ENCODE measurements at places on chromosomes 2 and 18. TPM values are rescaled to one million over a fixed set of nuclear protein-coding genes. Genes with fewer than 3 reads are reported as not detected.

ANKAR gene
- total RNA-seq = 22.2 TPM

RSAD2 gene
- total RNA-seq = 0.63 TPM

KCNG3 gene
- total RNA-seq = not detected

EVA1A gene
- 25.2 TPM for total RNA-seq

GCG gene
- total RNA-seq = not detected

PRLH gene
- total RNA-seq = not detected

LINC00305 gene
- total RNA-seq = not detected

DUSP19 gene
- total RNA-seq = 4.8 TPM

GRCh38 chr18:69401226-69401971 lies 711 bp downstream of the DOK6 start:
- DNase-seq = peak; percentile 26

- no peak for DNase-seq
These were observed 201.4 kb upstream of the EPAS1 start for GRCh38 chr2:46095830-46096229.

- no peak for DNase-seq
These were observed 20.3 kb downstream of the SEC11C start for GRCh38 chr18:59159986-59160385.

- peak; percentile 47 for DNase-seq
These were observed 27.9 kb downstream of the TMEM17 start for GRCh38 chr2:62478093-62478580.

GRCh38 chr18:79208906-79209305 lies 139.7 kb downstream of the ATP9B start:
- DNase-seq = no peak

DNA sequence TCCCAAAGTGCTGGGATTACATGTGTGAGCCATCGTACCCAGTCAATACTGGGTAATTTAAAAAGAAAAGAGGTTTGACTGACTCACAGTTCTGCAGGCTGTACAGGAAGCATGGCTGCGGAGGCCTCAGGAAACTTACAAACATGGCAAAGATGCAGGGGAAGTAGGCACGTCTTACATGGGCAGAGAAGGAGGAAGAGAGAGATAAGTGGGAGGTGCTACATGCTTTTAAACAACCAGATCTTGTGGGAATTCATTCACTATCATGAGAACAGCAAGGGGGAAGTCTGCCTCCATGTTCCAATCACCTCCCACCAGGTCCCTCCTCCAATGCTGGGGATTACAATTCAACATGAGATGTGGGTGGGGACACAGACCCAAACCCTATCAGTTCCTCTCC lies 192.5 kb downstream of the ATAD2B start:
- DNase-seq = no peak

GRCh38 chr2:101895039-101895438 lies 96.7 kb upstream of the IL1R2 start:
- no peak for DNase-seq

DNA sequence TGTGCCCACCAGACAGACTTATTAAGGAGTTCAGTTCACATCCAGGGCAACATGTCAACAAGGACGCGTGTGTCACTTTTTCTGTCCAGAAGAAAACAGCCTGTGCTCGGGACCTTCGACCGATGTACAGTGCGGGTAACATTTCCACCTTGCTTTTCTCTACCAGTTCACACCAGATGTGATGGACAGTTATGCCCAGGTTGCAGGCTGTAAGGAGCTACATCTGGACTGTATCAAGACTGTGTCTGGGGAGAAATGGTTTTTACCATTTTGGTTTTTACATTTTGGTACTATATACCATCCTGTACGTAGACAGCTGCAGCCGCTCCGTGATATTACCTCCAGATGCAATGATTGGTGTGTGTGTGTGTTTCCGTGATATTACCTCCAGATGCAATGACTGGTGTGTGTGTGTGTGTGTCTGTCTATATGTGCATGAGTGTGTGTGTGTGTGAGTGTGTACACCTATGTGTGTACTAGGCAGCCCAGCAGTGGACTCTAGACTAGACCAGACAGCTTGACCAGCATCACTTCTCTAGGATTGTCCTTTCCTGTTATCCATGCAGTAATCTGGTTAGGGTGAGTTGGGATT lies 118.0 kb downstream of the COL6A3 start:
- no peak for DNase-seq

GRCh38 chr2:121075006-121075551 lies 209.9 kb downstream of the TFCP2L1 start:
- DNase-seq = peak; percentile 86

GRCh38 chr2:169623235-169623634 lies 39.1 kb downstream of the PPIG start:
- no peak for DNase-seq

DNA sequence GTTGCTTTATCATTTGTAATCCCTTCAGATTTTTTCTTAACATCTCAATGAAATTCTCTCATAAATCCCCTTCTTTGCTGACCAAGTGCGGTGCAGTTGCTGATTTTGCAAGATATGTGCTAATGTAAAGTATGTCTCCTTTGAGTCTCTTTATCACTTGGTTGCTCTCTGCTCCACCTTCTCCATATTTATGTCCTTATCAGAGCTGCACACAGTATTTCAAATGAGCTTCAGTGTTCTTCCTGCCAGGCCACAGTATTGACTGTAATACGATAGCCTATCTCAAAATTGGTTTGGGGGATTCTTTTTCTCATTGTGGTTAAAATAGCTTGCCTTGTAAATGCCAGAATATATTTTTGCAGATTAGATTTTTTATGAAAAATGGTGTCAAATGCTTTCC lies 32.2 kb downstream of the MAIP1 start:
- DNase-seq = peak; percentile 13

GRCh38 chr18:5770176-5770575 lies 125.1 kb downstream of the TMEM200C start:
- no peak for DNase-seq

DNA sequence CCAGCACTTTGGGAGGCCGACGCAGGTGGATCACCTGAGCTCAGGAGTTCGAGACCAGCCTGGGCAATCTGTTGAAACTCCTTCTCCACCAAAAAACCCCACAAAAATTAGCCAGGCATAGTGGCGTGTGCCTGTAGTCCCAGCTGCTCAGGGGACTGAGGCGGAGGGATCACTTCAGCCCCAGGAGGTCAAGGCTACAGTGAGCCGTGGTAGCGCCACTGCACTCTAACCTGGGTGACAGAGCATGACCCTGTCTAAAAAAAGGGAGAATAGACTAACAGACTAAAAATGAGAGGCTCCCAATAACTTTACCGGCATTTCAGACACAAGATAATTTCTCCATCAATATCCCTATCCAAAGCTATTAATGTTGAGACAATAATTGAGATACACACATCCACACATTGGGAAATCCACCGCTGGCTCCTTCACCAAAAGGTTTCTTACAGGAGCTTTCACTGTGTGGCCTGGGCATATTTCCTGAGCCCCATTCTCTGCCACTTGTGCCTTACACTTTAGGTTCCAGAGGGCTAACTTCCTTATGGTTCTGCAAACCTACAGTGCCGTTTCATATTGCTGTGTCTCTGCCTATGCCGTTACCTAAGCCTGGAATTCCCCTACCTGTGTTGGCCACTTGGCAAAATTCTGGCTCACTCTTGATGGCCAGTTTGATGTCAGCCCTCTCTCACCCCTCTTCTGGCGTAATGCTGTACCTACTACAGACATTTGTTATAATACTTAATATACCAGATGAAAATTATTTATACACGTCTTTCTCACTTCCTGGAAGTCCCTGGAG lies 115.8 kb upstream of the ZFP36L2 start:
- DNase-seq = no peak

DNA sequence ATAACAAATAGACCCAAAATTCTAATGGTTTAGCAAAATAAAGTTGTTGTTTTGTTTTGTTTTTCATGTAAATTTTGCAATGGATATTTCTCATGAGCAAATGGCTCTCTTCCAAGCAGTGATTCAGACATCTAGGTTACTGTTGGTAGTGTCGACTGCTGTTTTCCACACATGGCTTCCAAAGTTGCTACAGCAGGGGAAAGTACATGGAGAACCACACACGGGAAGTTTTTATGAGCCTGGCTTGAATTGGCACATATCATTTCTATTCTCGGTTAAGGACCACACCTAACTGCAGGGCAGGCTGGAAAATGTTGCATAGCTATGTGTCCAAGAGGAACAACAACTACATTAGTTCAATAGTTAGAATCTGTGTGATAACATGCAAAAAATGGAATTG lies 262.1 kb downstream of the GALNT13 start:
- peak; percentile 68 for DNase-seq

- DNase-seq = no peak
These were observed 108.4 kb upstream of the OTOS start for GRCh38 chr2:240248721-240249422.

DNA sequence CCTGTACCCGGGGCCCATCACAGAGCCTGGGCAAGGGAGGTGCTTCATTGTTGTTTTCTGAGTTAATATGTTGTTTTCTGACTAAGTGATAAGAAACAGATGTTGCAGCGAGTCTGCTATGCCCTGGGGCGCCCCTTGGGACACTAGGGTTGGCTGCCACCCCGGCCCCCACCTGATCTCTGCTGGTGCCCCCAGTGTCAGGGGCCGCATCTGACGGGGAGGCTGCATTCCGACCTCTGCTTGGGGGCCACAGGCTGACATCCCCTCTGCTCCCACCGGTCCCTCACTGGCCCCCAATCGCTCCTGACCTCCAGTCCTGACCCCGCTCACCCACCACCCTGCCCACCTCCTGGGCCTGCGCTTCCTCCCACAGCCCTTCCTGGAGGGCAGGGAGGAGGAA lies 65.9 kb downstream of the LONRF2 start:
- no peak for DNase-seq

GRCh38 chr2:99925960-99926359 lies 216.4 kb downstream of the AFF3 start:
- no peak for DNase-seq

GRCh38 chr18:57025540-57025939 lies 121.3 kb upstream of the BOD1L2 start:
- peak; percentile 16 for DNase-seq
